Natural killer cell (primary cell): ENCODE measurements at places on chromosomes 2 and 18. TPM values are rescaled to one million over a fixed set of nuclear protein-coding genes. Genes with fewer than 3 reads are reported as not detected.

DNA sequence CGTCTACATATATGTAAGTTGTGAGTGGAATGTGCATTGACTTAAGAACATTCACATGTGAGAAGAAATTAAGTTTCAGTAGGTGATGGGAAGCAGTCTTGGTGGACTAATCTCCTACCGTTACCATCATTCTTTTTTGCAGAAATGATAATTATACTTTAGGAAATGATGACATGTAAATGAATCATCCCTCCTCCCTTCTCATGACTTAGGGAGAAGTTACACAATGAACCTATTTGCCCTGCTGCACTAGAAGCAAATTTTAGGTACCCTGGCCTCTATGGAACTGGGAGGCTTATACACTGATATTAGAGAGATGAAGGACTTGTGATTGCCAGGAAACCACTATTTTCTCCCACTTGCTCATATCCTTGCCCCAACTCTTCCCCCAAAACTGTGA, 214.2 kb downstream of the CALCRL start:
- DNase-seq: no peak

DNA sequence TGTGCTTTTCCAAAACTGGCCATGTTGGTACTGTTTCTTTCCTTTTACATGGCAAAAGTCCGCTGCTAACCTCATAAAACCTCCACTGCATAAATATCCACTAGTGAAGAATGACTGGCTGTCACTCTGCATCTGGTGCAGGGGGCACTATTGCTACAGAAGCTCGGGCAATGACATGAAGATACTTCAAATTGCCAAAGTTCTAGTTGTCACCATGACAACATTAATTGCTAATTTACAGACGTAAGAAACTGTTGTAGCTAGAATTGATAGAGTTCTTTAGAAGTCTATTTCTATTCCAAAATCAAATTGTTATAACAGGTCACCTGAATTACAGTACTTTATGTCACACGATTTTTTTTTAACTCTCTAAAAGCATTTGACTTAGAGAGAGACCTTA, 845 bp downstream of the CFAP210 start:
- no peak for DNase-seq

DNA sequence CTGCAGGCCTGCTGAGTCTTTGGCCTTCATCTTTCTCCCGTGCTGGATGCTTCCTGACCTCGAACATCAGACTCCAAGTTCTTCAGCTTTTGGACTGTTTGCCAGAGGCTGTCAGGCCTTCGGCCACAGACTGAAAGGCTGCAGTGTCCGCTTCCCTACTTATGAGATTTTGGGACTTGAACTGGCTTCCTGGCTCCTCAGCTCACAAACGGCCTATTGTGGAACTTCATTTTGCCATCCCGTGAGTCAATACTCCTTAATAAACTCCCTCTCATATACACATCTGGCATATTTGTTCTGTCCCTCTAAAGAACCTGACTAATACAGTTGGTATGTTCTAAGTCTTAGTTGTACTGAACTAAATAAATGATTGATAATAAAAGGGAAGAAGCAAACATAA, 702.8 kb upstream of the LINC00305 start:
- no peak for DNase-seq

- DNase-seq: no peak
Observed at GRCh38 chr18:4119813-4120212, 335.3 kb downstream of the DLGAP1 start.

DNA sequence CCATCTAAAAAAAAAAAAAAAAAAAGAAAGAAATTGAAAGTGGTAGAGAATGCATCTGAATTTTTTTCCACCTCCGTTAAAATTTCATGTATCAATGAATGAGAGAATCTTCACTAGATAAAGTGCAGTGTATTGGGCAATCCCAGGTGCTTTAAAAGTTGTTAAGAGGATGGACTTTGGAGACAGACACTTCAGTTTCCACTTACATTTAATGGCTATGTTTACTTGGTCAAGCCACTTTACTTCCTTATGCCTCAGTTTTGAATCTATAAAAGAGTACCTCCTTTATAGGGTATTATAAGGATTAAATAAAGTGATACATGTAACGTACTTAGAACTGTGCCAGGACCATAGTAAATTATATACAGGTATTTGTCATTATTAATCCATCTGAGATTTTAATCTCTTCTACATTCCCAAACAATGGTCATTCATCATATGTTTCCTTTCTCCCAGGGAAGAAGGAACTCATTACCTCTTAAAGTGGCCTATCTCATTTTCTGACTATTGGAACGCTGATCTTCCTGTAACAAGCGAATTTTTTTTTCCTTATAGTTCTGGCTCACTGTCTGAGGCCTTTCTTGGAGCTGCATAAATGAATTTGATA, 29.1 kb upstream of the TANK start:
- DNase-seq: no peak

LANCL1 gene
- total RNA-seq: 21.0 TPM

ID2 gene
- 191 TPM for total RNA-seq

SESTD1 gene
- total RNA-seq: 19.0 TPM
